ENCODE measurements at places on chromosomes 7 and 10.

DNA sequence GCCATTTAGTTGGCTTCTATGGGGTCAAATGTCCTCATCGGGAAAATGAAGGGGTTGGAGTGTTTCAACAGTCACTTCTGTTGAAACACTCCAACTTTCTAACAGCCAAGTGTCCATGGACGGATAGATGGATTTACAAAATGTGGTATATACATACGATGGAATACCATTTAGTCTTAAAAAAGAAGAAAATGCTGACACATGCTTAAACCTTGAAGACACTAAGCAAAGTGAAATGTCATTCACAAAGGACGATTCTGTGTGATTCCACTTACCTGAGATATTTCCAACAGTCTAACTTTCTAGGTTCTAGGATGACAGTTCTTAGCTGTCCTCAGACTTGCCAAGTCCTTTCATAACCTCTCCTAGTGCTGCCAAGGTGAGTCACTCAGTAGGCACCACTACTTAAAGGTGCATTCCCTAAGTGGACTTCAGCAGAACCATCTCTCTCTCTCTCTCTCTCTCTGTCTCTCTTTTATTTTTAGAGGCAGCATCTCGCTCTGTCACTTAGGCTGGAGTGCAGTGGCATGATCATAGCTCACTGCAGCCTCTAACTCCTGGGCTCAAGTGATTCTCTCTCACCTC, 69.0 kb downstream of the DENND2A start:
- peak; percentile 79 for DNase-seq

GRCh38 chr10:123272171-123272570, 118.0 kb downstream of the BUB3 start:
- DNase-seq, result no peak

- DNase-seq, result no peak
These were observed 188.1 kb upstream of the STEAP1 start for GRCh38 chr7:89966067-89966664.

DNA sequence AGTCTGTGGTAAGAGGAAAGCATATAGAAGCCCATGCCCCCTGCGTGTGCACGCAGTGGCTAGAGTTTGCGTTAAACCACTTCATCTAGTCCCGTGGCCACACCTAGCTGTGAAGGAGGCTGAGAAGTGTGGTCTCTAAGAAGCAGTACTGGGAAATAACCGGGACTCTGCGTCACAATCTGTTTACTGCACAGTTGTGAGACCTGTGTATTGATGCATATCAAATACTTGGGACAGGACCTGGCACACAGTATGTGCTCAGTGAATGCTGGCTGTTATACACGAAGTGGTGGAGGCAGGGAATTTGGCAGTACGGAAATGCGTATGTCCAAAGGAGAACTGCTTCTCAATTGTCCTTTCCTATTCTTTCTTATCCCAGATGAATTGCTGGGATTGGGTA, 149.5 kb downstream of the ARHGAP21 start:
- no peak for DNase-seq

GRCh38 chr10:83764666-83765065, 374.6 kb upstream of the GHITM start:
- peak; percentile 37 for DNase-seq

GRCh38 chr10:99429517-99430095, 818 bp downstream of the GOT1 start:
- DNase-seq, result no peak
